ENCODE measurements at places on chromosomes 4 and X.

GRCh38 chr4:113116414-113117357 is 67.2 kb downstream of the ANK2 start:
- no peak for DNase-seq

DNA sequence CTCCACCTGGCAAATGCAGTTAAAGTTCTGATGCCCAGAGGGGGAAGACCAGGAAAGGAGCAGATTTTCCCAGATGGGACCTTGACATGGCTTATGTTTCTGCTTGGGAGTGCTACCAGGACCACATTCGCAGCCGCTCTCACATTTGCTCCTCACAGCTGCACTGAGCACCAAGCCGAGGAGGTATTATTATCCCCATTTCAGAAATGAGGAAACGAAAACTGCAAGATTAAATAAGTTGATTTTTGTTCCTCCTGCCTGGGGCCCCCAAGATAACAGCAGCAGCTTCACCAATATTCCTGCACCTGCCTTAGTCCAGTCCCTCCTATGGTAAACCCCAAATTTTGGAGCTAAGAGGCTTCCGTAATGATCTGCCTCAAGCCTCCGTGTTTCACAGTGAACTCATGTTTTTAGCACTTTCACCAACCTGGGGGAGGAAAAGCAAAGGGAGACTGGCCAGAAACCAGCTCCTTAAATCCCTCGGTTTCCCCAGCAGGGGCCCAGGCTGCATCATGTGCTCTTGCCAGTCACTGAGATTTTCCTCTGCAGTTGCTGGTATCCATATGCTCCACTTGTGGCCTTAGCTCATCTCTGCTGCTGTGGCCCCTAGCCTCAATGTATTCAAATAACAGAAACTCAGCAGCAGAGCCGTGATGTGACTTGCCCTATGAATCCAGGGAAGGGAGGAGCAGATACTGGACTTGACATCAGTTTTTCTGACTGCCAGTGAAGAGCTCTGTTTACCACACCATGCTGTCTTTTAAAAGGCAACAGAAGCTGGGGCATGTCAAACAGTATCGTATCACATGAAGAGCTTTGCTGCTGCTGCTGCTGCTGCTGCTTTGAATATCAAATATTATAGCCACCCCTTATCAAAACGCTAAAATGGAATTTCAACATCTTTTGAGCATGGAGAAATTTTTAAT is 95.5 kb upstream of the KLHL13 start:
- no peak for DNase-seq

- DNase-seq = no peak
These were observed 5.5 kb downstream of the ATP10D start for GRCh38 chr4:47490550-47490949.

GRCh38 chr4:38237139-38237538 is 276.9 kb downstream of the PTTG2 start:
- DNase-seq = no peak

GRCh38 chr4:7158081-7158750 is 34.1 kb upstream of the SORCS2 start:
- DNase-seq = no peak

GRCh38 chr4:26719954-26720552 is 136.2 kb downstream of the TBC1D19 start:
- no peak for DNase-seq

- DNase-seq = no peak
These were observed 268.3 kb downstream of the PDHA2 start for GRCh38 chr4:96108146-96108545.

- no peak for DNase-seq
These were observed 54.6 kb upstream of the LDB2 start for GRCh38 chr4:16952896-16953630.

GRCh38 chrX:136271300-136271699 is 20.1 kb upstream of the MAP7D3 start:
- DNase-seq = no peak

GRCh38 chrX:22057667-22058066 is 25.5 kb downstream of the PHEX start:
- DNase-seq = no peak

DNA sequence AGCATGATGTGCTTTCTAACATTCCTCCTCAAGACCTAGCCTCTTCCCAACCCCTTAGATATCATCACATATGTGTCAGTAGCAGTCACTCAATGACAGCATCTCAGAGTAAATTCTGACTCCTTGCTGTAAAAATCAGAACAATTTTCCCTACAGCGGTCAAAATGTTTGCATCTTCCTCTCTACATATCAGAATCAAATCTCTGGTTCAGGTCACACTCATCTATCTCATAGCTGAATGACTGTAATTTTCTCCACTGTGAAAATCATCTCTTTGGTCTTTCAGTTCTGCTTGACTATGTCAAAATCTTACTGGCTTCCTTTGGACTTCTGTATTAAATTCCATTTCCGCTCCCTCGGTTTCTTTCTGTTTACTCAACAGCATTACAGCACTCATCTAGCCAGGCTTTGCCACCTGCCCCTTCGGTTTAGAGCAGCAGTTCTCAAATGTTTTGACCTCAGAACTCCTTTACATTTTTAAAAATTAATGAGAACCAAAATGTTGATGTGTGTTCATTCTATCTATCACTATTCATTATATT is 57.3 kb downstream of the AGA start:
- DNase-seq = no peak

DNA sequence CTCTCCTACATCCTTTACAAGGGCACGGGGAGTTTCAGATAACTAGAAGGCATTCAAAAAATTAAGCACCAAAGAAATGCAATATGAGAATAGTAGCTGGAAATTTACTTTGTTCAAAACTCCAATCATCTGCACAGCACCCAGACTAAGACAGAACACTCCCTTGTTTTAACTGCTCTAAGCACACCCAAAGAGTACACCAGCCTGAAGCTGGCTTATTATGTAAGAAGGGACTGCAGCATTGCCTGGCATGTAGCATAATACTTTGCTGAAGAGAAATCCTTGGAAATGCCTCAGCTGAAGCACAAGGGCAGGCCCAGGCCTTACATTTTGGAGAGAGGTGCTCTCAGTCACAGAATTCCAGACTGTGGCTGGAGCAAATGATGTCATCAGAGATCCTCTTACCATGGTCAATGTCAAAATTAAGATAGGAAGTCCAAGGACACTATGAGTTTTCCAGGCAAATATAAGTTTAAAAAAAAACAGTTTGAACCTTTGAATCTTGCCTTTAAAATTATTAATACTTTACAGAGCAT is 14.8 kb downstream of the ARHGEF6 start:
- DNase-seq = no peak

DNA sequence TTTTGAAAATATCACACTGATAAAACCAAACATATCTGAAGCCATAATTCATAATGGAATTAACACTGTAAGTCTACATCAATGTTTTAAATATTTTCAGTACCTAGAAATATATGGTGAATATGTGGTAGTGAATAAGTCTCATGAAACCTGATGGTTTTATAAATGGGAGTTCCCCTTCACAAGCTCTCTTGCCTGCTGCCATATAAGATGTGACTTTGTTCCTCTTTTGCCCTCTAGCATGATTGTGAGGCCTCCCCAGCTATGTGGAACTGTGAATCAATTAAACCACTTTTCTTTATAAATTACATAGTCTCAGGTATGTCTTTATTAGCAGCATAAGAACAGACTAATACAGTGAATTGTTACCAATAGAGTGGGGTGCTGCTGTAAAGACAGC is 536.8 kb upstream of the GALNT7 start:
- DNase-seq = no peak

DNA sequence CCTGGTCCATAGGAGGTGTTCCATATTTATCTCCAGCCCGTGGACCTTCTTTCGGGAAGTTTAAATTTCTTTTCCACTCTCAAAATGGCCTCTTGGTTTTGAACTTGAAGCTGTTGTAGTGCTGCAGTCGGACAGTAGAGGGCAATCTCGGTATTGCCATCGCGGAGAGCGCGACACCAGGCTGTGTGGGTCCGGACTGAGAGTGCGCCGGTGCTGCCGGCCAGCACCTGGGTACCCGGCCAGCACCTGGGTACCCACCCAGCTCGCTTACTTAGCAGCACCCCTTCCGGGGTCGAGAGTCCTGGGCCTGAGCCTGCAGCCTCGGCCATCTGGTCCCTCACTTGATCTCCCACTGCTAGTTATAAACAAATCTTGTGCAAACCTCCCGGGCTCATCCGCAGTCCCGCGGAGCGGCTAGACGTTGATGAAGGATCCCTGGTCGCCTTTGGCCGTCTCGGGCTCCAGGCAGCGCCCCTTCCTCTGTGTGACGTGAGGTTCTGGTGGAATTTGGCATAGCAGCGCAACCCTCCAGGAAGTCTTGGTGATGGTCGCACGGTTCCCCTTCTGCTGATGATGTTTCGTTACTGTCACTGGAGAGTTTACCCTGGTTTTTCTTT is 18.0 kb downstream of the FAM9A start:
- DNase-seq = peak; percentile 4

DNA sequence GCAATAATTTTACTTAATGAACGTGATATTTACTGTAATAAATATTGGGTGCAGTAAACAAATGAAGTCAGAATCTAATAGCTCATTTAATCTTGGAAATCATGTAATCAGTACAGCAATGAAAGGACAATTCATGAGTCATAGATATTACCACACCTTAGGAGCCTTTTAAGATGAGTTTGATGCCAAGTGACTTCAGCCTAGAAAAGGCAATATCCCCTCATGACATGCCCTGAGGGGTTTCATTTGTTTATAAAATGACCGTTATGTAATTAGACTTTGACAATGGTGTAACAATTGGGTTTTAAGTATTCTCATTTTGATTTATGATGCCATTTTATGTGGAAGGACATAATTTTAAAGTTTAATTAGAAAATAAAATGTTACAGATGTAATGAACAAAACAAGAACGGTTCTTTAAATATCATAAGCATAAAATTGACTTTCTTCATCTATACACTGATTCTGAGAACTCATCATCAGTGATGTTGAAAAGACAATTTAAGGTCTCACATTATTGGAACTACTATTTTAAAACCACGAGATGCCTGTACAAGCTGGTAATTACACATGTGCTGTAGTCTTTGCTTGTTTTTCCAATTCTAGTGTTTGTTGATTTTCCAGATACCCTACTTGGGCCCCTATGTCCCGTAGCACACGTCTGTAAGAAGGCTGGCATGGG is 5.0 kb downstream of the FGF2 start:
- DNase-seq = no peak

- no peak for DNase-seq
These were observed 492.1 kb upstream of the SMIM31 start for GRCh38 chr4:164261831-164262230.

DNA sequence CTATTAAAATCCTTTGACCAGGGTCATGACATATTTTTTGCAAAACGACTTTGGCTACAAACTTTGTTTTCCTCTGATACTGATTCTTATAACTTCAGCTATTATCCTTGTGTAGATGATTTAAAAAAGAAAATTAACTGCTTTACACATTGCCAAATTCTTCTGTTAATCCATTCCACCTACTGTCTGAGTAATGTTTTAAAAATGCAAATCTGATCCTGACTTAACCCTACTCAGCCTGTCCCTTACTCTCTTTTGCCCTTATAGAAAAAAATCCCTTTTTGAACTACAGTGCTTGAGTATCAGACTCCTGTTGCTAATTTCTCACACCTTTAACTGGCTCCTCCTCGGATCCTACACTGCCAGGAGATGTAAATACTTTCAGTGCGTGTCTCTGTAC is 723.1 kb downstream of the ADGRL3 start:
- DNase-seq = no peak

DNA sequence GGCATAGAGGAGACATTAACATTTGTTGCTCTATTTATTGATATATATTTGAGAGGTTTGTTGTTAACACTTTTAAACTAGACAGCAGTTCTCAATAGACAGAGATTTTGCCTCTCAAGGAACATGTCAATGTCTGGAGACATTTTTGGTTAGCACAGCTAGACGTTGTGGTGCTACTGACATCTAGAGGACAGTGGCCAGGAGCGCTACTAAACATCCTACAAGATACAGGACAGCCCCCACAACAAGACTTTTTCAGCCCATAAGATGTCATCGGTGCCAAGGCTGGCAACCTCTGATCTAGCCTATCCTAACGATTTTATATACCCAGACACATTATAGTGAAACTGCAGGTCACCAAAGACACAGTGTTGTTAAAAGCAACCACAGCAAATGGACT is 18.4 kb upstream of the CTSO start:
- DNase-seq = no peak

All from stimulated activated CD4-positive, alpha-beta T cell treated with anti-CD3 and anti-CD28 coated beads, TNF-alpha, amount 100 ng/mL, for 4 hours (primary cell).